Kidney tubule cell (primary cell): ENCODE measurements at places on chromosomes 16 and 17.

GRCh38 chr16:89570342-89570923, 5.1 kb upstream of the CPNE7 start:
- no peak for DNase-seq

DNA sequence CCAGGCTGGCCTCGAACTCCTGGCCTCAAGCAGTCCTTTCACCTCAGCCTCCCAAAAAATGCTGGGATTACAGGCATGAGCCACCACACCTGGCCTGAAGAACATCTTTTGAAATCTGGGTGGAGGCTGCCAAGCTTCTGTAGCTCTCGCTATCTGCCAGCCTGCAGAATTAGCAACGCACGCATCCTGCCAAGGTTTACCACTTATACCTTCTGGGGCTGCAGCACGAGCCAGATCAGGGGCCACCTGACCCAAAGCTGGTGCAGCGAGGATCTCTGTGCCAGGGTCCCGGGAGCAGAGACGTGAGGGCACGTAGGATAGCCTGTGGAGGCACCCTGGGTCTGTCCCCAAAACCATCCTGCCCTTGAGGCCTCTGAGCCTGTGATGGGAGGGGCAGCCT, 22.2 kb downstream of the SLC38A8 start:
- no peak for DNase-seq

- peak; percentile 13 for DNase-seq
Measured at GRCh38 chr16:88376835-88377726, 5.7 kb upstream of the ZNF469 start.

GRCh38 chr17:78714534-78714933, 67.5 kb downstream of the CYTH1 start:
- no peak for DNase-seq

- no peak for DNase-seq
Measured at GRCh38 chr16:48386559-48387312, 1.5 kb upstream of the SIAH1 start.

DNA sequence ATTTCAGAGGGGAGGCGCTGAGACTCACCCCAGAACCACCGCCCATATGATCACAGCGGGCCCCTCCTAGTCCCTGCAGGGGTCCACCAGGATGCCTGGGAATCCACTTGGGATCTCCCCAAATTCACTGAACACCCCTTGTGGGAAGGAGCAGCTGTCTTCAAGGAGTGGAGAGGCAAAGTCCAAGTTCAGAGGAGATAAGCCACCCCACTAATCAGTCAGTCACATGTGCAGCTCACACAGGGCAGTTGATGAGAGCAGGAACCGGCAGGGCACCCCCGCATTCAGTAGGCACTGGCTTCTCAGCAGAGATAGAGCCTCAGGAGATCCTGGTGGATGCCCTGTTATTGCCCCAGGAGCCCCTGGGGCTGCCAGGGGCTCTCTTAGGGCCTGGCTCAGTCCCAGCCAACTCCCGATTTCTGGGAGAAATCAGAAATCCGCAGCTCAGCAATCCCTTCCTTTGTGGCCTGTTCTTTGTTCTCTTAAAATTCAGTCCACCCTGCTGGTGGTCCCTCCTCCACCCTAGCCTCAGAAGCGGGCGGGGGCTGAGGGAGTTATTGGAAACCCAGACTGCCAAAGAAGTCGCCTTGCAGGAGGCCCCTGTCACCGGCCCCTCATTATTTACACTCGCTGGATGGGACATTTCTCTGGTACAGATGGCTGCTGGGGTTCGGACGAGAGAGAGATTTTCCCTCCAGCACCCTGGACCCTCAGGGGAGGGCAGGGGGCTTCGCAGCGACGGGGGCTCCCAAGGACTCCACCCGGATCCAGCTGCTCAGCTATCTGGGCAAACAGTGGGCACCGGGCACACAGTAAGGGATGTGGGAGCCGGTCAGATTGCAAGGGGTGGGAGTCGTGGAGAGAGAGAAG, 1.8 kb downstream of the CDC42EP4 start:
- peak; percentile 23 for DNase-seq
